ENCODE measurements at places on chromosomes 5 and 9.

DNA sequence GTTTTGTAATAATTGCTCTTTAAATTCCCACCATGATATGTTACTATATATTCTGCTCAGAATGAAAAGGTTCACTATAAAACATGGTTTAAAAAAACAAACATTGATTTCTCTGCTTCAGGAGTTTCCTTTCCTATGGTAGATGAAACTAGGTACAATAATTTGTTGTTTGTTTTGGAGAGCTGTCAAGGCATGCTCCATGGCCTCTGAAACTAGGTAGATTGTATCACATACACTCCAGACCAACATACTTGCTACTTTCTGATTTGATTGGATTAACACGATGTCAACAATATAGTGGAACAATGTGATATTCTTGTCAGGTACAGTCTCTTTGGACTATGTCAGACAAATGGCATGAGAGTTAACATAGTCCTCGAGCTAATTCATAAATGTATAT is 452.7 kb upstream of the CDH9 start:
- no peak for DNase-seq

- no peak for DNase-seq
Measured at GRCh38 chr9:22158927-22159346, 149.8 kb upstream of the CDKN2B start.

DNA sequence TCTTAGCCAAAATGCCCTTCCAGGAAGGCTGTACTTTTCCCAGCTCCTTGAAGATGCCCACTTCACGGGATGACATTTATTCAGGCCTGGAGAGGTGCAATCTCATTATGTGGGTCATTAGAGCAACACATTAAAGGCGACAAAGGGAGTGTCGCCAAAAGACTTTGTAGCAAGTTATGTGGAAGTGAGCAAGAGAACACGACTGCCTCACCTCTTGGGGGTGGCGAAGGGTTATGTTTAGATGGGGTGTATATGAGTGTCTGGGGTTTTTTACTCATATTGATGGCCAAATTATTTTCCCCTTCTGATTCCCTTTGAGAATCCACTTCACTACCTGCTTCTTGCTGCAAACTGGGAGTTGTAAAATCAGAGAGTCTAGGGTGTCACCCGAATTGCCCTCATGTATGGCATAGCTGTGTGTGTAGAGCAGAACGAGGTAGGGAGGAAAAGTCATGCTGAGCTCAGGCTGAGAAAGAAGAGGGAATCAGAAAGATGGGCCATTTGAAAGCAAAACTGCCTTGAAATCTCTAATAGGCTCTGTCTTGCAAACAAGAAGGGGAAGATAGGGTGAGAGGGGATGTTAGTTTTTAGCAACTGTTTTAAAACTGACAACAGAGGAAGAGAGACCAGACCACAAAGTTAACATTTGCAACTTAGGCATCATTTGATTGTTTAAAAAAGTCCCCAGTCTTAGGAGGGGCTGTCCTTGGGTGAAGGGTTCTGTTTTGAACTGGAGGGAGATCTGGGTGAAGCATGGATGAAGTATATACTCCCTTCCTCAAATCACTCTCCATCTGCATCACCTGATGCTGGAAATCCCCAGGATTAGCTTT is 97.1 kb upstream of the IL12B start:
- no peak for DNase-seq

GRCh38 chr5:75461679-75462078 is 49.8 kb downstream of the CERT1 start:
- DNase-seq, result no peak

DNA sequence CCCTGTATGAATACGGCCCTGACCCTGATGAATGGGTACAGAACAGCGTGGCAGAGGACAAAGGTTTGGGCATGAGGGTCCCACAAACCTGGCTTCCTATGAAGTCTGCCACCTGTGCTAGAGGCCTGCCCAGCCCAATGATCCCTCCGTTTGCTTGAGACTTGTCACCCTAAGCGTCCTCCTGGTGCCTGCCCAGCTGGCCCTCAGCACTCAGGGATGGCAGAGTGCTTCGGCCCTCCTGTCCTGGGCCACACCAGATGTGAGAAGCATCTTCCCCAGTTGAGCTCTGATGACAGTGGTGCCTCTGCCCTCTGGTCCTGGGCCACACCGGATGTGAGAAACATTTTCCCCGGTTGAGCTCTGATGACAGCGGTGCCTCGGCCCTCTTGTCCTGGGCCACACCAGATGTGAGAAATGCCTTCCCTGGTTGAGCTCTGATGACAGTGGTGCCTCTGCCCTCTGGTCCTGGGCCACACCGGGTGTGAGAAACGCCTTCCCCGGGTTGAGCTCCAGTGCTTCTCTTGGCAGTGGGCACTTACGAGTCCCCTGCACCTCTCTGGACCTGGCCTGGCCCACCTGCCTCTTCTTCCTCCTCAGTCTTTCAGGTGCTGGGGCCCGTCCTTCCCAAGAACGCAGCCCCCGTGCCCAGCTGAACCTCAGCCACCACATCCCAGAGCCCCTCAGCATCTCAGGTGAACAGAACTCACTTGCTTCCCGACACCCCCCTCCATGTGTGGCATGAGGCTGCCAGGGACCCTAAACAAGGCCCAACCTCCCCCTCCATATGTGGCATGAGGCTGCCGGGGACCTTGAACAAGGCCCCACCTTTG is 253.1 kb upstream of the IRX1 start:
- DNase-seq, result no peak

- DNase-seq, result no peak
Measured at GRCh38 chr5:133521801-133522200, 90.5 kb downstream of the FSTL4 start.

- peak; percentile 68 for DNase-seq
Measured at GRCh38 chr5:178461004-178461730, 129.0 kb downstream of the COL23A1 start.

DNA sequence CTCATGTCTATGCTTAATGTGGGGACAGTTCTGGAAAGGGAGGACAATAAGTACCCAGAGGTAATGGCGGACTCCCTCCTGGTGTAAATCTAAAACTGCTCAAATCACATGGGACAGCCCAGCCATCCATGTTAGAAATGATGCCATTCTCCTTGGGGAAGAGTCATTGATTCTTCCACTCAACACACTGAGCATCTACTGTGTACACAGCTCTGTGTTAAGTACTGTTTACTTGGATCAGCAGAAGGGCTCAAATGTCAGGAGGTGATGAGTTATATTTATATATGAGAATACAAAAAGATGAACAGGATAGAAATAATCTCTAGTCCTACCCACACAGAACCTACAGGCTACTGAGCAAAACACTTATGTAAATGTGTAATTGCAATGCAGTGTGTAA is 31.8 kb upstream of the NANS start:
- no peak for DNase-seq

DNA sequence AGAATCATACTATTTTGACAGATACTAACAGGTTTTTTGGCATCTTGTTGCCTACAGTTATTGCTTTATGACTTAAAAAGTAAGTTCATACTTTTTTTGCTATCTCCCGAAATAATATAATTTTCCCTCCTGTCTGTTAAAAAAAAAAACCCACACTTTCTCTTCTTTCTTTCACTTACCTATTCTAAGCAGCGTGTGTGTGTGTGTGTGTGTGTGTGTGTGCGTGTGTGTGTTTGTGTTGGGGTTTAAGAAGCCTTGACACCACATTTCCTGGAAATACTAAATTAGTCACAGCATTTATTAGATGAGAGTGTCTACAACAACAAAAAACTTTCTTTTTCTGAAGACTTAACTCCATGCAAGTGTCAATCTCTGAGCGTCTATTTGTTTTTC is 12.4 kb downstream of the TNFAIP8 start:
- DNase-seq, result no peak

DNA sequence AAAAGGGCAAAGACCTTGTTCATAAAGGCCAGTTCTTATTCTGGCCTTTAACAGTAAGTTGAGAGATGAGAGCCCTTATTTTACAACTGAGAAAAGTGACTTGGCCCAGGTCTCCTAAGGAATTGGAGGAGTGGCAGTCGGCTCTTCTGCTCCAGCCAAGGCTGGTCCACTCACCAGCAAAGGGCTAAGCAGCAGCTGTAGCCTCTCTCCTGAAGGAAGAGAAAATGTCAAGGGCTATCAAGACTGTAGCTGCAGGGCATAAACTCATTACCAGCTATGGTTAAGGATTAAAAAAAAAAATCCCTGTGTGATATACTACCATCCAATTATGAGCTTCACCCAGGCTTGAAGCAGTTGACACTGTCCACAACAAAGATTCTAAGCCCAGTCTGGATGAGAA is 138.6 kb upstream of the RAD23B start:
- no peak for DNase-seq

- no peak for DNase-seq
Measured at GRCh38 chr9:112890106-112891081, at the start of gene SLC46A2. Gene SLC46A2, minus strand, starts transcription at chr9:112890876. Its CDS starts 195 bp downstream, at chr9:112890681.

DNA sequence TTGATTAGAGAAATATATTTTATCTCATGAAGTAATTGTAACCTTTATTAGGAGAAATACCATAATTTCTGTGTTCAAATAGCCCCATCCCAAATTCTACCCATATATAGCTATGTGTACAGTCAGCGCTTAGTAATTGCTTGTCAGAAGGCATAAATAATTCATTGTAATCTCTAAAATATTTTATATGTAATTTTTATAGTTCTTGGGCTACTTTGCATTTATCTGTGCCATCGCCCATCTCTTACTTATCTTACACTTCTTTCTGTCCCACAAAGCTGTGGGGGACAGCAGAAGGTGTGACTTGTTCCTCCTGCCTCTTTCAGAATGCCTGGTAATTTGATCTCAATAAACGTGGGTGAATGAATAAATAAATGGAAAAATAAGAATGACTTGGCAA is 5.5 kb downstream of the ADAMTSL1 start:
- no peak for DNase-seq

DNA sequence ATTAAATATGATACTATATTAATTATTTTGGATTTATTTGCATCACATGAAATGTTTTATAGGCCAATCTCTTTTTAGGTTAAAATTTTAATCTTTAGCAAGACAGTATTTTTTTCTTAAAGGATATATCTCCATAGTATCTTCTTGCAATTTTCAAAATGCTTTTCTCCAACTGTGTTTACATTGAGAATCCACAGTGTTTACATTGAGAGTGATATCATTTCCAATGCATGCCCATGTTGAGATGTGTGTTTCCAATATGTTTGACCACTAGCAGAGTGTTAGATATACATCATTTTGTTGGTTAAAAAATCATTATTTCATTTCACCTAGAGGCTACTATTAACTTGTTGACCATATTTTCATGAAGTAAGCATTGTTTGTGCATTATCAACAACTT is 17.3 kb downstream of the VCAN start:
- DNase-seq, result no peak

GRCh38 chr5:5678909-5679308 is 256.4 kb downstream of the ICE1 start:
- no peak for DNase-seq

DNA sequence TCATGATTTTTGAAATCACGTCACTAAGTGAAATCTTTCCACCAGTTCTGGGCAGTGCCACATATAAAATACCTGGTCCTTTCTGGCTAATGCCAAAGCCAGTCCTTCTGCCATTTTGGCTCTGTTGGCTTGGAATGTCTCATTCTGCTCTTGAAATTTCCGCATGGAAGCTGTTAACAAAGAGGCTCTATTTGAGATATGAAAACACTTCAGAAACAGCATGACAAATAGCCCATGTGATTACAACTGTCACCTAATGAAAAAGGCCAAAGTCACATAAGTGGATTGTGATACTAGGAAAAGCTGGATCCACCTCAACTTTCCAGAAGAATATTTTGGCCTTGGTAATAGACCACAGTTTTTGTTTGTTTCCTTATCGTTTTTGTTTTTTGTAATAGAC is 12.8 kb downstream of the GOLGA1 start:
- DNase-seq, result no peak

- DNase-seq, result no peak
Measured at GRCh38 chr5:4758996-4759395, 381.1 kb upstream of the ADAMTS16 start.

- DNase-seq, result no peak
Measured at GRCh38 chr5:14528115-14528514, 53.5 kb upstream of the OTULINL start.

DNA sequence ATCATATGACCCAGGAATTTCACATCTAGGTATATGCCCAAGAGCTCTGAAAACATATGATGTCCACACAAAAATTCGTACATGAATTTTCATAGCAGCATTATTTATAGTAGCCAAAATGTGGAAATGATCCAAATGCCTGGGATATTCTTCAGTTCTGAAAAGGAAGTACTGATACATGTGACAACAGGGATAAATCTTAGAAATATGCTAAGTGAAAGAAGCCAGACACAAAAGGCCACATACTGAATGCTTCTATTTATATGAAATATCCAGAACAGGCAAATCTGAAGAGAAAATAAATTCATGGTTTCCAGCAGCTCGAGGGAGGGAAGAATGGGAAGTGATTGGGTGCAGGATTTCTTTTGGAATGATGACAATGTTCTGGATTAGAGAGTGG is 16.8 kb upstream of the ZBTB43 start:
- no peak for DNase-seq

- DNase-seq, result no peak
Measured at GRCh38 chr5:122301016-122301415, 11.0 kb upstream of the SNCAIP start.

- no peak for DNase-seq
Measured at GRCh38 chr5:163790497-163790896, 285.1 kb downstream of the MAT2B start.

DNA sequence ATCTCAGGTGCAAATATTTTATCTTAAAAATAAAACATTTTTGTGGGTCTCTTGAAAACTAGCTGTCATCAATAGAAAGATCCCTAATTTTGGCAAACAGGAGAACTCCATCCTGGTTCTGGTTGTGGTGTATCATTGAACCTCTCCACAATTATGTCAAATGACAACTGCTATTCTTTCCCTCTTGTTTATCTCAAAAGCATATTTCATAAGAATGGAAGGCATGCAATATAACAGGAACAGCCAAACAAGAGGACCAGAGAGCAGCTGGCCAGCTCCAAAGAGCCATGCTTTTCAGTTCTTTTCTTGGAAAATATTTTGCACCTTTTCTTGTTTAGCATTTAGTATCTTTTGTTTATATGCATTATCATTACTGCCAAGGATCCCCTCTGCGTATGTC is 125.4 kb downstream of the ADAMTS6 start:
- DNase-seq, result no peak

- no peak for DNase-seq
Measured at GRCh38 chr9:74503666-74504065, 6.5 kb downstream of the RORB start.

GRCh38 chr5:150075233-150075632 is 11.1 kb downstream of the CSF1R start:
- DNase-seq, result no peak

DNA sequence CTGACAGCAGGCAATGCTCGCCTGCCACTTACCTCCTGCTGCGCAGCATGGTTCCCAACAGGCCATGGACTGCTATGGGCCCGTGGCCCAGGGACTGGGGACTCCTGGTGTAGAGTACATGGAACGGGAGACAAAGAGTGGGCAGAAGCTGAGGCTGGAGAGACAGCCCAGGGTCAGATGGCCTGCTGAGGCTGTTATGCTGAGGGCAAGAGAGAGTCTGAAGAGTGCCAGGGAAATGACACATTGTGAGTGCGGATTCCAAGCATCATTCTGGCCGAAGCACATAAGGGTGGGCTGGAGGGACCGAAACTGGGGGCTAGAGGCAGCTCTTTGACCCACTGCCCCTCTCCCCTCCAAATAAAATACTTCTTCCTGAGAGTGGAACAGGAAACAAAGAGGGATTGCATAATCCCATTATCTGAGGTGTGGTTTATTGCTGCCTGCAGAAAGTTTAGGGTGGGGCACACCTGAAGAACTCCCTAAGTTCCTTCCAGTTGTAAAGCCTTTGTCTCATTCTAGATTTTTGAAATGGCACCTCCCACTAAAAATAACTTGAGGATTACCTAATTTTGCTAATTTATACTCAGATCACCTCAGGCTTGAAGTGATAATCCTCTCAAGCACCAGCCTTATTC is 158.1 kb downstream of the ATP10B start:
- DNase-seq, result no peak
